ENCODE measurements at places on chromosomes 6 and 20. TPM values are rescaled to one million over a fixed set of nuclear protein-coding genes. Genes with fewer than 3 reads are reported as not detected.

DNA sequence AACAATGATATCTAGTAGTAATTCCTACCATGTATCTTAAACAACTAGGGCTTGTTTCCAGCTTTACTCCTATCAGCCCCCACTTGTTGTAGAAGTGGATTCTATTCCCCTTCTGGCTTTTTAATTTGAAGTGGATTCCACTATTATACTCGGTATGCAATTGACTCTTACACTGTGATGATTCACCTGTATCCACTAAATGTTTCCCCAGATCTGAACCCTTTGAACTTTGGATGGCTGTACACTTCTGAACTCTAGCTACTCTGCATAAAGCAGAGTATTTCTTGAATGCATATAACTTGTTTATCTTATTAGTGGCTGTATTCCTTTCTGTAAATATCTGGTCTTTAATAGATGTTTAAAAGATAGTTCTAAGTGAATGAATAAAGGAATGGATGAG is 538.4 kb upstream of the NRSN1 start:
- no peak for DNase-seq

DNA sequence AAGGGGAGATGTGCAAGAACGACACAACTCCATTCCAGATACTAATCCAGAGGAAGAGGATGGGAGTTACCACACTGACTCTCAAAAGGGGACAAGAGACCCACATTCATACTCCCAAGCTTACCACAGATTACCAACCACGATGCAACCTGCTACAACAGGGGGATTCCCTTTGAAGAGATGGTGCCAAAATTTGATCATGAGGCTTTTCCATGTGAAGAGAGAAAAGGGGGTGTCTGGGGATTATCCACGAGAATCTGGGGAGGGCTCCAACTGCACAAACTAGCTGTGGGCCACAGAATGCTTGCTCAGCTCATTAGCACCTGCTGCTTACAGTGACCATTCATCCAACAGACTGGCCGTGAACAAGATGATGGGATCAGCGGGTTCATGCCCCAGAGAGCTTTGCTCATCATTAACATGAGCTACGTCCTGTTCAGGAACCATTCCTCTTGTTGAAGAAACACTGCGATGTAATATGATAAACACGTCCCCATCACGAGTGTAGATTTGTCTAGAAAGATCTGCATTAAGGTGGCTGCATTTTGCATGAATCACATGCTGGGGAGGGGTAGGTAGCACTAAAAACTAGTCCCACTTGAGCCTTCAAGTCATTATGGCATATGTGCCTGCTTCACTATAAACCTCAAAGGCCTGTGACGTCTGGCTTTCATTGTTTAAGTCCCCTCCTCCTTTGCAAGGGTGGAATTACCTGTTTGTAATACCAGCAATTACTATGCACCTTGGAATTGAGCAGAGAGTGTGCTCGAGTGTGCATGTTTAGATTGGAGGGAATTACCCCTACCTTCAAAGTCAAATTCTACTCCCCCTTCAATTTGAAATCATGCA is 4.0 kb downstream of the PLAGL2 start:
- DNase-seq = no peak

Gene DACT2
- total RNA-seq = 2.4 TPM

DNA sequence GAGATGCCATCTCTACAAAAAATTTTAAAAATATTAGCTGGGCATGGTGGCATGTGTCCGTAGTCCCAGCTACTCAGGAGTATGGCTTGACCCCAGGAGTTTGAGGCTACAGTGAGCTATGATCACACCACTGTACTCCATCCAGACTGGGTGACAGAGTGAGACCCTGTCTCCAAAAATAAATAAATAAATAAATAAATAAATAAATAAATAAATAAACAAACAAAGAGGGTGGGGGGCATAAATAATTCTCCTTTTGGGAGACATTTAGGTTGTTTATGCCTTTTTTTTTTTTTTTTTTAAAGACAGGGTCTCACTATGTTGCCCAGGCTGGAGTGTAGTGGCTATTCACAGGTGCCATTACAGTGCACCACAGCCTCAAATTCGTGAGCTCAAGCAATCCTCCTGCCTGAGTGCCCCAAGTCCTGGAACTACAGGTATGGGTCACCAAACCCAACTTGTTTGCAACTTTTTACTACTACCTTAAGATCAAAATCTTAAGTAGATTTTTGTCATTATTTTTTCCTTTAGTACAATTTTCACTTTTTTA is 29.5 kb downstream of the FASTKD5 start:
- no peak for DNase-seq

GRCh38 chr20:51584116-51584515 is 41.6 kb upstream of the NFATC2 start:
- DNase-seq = no peak

Gene BMP6
- 6.6 TPM for total RNA-seq

DNA sequence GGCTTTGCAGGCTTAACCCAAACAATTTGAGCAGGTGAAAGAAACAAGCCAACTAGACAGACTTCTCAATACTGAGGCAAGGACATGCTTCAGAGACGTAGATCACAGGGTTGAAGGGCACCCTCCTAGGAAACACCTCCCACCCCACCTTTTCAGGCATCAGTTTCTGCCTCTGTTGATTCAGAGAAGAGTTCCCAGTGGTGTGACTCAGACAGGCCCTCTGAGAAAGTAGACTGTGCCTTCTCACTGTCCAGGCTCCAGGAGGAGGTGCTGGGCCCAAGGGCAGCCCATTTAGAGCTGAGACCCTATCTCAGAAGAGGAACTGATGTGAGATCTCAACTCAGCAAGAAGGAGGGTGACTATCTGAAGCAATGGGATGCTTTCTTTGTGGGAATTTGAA is 108.1 kb downstream of the FAM50B start:
- no peak for DNase-seq

DNA sequence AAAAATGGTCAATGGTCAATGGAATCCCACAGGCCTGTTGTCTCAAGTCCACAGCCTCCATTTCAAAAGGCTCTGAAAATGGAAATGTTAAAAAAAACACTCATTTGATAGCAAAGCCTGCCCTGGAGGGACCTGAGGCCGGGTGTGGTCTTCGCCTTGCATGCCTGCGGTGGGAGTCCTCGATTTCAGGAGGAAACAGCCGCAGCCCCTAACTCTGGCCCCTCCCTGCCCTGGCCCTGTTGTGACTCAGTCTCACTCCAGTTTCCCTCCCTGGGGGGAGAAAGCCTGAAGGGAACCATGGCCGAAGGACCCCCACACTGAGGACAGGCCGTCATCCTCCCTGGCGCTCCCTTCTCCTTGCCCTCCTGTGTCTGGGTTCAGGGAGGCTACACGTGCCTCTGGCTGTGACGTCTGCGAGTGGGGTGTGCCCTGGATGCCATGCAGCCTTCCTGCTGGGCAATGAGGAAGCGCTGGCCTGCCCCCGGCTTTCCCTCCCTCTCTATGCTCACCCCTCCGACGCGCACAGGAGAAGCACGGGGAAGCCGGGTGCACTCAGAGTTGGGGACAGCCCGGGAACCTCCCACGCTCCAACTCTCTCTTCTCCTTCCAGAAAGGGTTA is 9.2 kb downstream of the BHLHE23 start:
- no peak for DNase-seq

Gene THBS2
- total RNA-seq = 8.8 TPM

DNA sequence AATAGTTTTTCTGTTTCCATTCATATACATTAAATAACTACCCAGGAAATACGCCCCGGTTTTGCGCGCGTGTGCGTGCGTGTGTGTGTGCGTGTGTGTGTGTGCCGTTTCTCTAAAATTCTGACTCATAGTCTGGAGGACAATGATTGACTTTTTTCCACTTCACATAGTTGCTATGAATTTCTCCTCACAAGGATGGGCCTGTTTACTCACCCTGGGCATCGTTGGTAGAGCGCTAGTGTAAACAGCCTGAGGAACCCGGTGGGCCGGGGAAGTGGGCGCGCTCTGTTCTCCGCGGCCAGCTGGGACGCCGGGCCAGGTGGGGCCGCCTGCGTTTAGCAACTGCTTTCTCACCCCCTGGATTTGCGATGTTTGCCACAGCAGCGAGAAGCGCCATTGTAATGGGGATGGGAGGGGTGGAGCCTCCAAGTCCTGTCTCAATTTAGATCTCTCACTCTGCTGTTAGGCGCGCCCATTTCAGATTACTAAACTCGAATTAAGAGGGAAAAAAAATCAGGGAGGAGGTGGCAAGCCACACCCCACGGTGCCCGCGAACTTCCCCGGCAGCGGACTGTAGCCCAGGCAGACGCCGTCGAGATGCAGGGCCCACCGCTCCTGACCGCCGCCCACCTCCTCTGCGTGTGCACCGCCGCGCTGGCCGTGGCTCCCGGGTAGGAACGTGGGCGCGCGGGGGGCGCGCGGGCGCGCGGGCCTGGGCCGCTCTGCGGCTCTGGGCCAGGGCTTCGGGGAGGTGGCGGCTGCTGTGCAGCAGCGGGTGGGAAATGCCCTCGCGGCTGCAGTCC is at the start of gene CD109:
TSS of gene CD109 (plus strand) at position 585 of the 803 bp plus-strand sequence. CDS start at position 598, 13 bp downstream.
- peak; percentile 67 for DNase-seq

Gene CRNKL1
- 20.4 TPM for total RNA-seq

DNA sequence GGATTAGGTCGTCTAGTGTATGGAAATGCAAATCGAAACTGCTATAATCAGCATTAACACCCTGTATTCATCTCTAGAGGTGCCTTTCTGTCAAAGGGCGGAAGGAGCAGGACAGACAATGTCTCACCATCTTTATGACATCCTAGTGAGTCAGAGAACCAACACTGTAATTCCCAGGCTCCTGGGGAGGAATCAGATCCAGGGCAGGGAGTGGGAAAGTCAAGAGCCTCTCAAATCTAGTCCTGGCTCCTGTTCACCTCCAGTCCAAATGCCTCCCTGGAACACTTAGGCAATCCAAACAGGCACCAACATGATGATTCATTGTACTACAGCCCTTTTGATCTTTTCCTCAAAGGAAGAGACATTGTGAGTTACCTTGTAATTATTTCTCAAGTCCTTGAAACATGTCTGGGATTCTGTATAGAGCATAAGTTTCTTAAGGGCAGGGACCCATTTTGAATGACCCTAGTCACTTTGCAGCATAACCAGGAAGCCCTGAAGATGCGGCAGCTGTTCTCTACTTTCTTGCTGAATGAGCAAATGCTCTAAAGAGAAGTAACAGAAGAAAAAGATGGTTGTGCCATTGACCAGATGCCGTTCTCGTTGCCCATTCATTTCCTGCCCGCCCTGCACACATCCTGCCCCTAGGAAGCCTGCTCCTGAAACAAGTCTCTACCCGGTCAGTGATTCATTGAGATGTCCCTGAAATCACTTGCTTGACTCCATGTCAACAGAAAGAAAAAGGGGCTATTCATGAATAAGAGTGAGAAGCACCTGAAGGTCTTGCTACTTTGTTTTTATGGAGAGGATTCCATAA is 112.8 kb upstream of the JARID2 start:
- DNase-seq = no peak

DNA sequence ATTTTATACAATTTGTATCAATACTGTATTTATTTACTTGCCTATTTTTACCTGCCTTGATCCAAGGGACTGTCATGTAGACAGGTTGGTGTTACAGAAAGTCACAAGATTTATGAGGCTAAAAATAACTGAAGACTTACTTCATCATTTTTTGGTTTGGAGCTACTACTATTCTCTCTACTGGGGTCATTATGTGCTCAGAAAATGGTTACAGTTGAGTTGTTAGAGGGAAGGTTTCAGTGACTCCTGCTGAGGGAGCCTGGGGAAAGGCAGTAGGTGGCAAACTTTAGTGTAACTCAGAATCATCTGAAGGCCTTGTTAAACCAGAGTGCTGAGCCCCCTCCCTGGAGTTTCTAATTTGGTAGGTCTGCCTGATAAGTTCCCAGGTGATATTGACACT is 118.8 kb downstream of the TINAG start:
- DNase-seq = no peak

GRCh38 chr20:54063992-54064676 is 6.3 kb downstream of the BCAS1 start:
- DNase-seq = no peak

DNA sequence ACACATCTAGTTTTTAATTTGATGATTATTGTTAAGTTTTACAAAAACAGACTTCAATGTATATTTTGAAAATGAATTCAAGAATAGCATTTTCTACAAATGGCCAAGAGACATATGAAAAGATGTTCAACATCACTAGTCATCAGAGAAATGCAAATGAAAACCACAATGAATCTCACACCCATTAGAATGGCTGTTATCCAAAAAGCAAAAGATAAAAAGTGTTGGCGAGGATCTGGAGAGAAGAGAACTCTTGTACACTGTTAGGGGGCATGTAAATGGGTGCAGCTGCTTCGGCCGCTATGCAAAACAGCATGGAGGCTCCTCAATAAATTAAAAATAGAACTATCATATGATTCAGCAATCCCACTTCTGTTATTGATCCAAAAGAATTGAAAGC is 185.8 kb upstream of the CCN2 start:
- DNase-seq = no peak

DNA sequence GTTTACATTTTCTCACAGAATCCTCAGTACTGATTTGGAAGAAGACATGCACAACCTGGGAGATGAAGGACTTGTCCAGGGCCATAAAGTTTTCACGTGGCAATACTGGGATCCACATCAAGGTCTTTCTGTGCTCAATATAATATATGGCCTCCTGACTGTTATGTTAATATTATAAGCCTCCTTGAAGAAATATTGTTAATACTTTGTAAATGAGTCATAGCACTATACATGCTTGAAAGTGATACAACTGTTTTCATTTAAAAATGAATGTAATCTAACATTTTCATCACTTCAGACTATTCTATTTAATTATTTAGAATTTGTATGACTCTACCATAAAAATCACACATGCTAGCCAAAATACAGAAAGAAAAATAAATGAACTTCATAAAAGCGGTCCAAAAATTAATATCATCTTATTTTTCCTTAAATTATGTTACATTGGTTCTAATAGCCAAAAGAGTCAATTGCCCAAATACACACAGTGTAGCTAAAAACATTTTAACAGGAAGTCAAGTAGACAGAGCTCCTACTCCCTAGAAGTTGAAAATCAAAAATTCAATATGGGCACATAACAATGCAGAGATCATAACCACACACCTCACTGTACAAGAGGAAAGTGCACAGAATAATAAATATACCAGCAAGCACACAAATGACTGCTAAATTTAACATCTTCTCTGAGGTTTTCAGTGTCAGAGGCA is 188.0 kb upstream of the HDDC2 start:
- no peak for DNase-seq

Gene VEGFA
- total RNA-seq = 196 TPM

GRCh38 chr20:37154684-37155298 is 24.3 kb upstream of the RPN2 start:
- DNase-seq = no peak

Gene IFNGR1
- 208 TPM for total RNA-seq

Data from lower lobe of right lung (tissue), 2 donors.